Stimulated activated CD8-positive, alpha-beta memory T cell treated with anti-CD3 and anti-CD28 coated beads, Interleukin-4, amount 100 ng/mL, for 1 hour (primary cell): ENCODE measurements at places on chromosomes 12 and 14.

DNA sequence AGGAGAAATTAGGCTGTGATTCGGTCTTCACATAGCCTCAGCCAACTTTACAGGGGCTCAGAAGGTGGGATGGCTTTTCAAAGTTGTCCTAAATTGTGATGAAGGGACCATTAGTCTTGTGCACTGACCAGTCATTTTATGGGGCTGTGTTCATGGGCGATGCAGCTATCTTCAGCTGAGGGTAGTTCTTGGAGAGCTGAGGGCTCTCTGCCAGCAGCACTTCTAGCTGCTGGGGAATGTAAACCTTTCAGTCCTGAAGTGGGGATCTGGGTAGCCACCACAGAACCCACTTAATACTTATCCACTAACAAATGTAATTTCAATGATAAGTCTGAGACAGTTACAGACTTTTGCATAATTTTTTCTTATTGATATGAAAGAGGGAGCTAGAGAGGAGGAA, 270.6 kb downstream of the AEBP2 start:
- DNase-seq: no peak

- no peak for DNase-seq
Measured at GRCh38 chr14:104461676-104462449, 117.7 kb upstream of the C14orf180 start.

DNA sequence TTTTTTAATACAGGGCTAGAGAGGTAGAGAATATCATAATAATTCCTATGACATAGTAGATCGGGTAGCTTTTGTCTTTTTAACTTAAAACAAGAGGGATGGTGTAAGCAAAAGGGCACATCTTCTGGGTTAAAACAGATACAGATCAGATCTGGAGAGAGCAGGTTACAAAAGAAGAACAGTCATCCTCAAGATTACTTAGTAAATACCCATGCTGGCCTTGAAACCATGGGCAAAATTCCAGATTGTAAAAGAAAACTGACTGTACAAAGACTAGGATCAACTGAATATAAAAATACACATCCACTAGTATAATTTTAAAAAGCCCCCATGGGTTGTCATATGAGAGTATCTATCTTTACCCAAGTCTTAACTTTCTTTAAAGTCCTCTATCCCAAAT, 76.7 kb downstream of the MED13L start:
- no peak for DNase-seq

DNA sequence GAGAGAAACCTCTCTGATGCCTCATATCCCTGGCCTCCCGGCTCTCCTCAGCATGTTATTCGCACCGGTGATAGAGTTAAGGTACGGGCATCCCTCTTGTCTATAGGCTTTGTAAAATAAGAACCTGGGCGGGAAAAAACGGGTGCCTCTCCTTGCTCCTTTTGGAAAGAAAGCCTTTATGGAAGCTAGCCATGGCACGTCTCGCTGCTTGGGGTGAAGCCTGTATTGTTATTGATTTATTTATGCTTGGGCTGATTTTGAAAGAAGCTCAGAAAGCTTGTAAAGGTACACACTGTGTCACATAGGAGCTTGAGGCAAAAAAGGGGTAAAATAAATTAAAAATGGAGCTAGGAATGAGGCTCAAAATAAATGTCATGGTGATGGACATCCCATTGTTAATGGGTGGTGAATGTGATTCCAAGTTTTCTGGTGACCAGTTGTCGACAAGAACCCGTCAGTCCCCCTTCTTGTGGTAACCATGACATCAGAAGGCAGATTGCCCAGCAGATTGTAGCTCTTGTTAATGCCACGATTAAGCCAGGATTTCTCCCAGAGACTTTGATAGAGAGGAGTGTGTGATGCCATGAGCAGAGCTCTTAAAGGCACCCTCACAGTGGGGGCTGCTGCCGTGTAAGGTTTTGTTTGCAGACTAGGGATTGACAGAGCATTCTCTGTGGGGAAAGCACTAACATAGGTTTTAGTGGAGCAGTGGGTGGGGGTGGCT, 50.4 kb upstream of the ASPG start:
- no peak for DNase-seq

DNA sequence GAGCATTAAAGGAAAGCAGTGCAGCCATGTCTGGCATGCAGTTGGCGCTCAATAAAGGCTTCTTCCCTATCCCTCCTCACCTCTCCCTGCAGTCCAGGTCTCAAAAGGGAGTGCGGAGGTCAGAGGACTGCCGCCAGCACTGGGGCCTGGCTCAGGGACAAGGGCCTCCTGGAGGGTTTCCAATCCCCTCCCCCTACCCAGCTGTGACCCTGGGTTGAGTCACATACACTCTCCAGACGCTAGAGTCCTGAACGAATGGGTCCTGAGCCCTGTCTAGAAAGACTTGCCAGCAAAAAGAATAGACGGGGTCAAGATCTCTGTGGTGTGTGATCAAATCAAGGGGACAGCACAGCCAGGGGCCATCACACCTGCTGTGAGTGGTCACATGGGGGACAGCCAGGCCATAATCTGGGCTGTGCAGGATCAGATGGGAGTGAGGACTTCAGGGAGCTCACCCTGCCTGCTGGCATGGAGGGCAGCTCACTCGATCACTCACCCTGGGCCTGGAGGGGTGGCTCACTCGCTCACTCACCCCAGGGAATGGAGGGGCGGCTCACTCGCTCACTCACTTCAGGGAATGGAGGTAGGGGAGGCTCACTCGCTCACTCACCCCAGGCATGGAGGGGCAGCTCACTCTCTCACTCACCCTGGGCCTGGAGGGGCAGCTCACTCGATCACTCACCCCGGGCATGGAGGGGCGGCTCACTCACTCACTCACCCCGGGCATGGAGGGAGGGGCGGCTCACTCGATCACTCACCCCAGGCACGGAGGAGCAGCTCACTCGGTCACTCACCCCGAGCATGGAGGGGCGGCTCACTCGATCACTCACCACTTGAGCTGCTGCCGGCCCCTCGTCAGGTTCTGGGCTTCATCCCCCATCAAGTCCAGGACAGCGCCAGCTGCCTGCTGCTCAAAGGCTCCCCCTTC, 12.8 kb downstream of the CFAP73 start:
- DNase-seq: no peak

GRCh38 chr12:98669751-98670150, 24.7 kb downstream of the APAF1 start:
- no peak for DNase-seq

GRCh38 chr12:67426067-67426466, 156.9 kb downstream of the CAND1 start:
- no peak for DNase-seq

- DNase-seq: no peak
Measured at GRCh38 chr12:11875414-11875935, 195.3 kb upstream of the BCL2L14 start.

- DNase-seq: no peak
Measured at GRCh38 chr14:38808734-38809455, 294.1 kb downstream of the SEC23A start.
